ENCODE measurements at places on chromosomes 3 and 15.

- no peak for DNase-seq
Observed at GRCh38 chr15:67196222-67196621, 58.2 kb downstream of the AAGAB start.

- DNase-seq = no peak
Observed at GRCh38 chr3:182650568-182651128, 142.7 kb upstream of the ATP11B start.

- DNase-seq = no peak
Observed at GRCh38 chr15:22988811-22989210, 8.6 kb upstream of the CYFIP1 start.

DNA sequence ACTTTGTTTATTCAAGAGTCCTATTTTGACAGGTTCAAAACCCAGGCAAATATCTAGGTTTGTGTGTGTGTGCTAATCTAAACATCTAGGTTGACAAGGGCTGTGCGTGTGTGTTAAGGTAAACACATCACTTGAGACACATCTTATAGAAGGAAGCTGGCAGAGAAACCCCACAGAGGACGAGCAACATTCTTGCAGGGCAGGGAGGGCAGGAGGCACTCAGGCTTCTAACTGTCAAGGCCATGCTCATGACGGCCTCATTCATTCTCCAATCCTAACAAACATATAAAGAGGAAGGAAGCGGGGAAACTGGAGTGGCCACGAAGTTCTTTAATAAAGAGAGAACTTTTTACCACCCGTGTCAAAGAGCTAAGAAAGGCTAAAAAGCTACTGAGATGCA lies 43.4 kb downstream of the SLCO2A1 start:
- DNase-seq = no peak

DNA sequence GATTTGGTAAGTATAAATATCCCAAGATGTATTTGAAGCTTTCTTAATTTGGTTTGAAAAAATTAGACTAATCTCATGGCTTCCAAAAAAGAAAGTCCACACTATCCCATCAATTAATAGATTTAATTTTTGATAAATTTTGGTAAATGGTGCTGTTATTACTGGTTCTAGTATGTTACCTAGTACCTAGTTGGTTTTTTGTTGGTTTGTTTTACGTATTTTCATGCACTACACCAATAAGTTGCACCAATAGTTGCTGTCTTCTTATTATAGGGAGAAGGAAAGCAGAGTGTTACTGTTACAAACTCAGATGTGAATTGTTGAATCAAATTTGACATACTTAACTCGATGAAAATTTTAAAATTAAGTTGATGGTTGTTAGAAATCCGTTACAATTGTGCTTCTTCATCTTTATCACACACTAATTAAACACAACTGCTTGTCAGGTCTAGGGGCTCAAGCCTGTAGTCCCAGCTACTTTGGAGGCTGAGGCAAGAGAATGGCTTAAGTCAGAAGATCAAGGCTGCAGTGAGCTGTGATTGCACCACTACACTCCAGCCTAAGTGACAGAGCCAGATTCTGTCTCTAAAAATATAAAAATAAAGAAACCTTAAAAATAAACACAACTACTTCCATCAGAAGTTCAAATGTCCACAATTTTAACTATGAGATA lies 23.1 kb upstream of the MBNL1 start:
- DNase-seq = no peak

DNA sequence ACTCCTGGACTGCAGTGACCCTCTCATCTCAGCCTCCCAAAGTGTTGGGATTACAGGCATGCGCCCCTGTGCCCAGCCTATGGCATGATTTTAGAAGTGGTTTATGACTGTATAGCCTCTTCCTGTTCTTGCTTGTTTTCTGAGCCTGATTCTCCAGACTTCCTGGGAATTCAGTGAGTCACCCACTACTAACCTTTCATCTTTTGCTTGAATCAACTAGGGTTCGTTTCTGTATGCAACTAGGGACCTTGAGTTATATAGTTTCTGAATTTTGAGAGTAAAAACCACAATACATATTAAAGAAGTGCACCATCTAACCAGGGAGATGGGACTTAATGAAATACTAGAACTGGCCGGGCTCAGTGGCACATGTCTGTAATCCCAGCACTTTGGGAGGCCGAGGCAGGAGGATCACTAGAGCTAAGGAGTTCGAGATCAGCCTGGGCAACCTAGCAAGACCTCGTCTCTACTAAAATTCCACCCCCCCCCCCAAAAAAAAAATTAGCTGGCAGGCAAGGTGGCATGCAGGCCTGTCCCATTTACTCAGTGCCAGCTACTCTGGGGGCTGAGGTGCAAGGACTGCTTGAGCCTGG lies 76.0 kb downstream of the ZNF609 start:
- no peak for DNase-seq

GRCh38 chr15:31574766-31575165 lies 248.1 kb downstream of the KLF13 start:
- DNase-seq = no peak

GRCh38 chr3:111314181-111314873 lies 227.7 kb upstream of the CD96 start:
- DNase-seq = no peak

Data from omental fat pad (tissue), 4 donors.